Stimulated activated CD4-positive, alpha-beta T cell treated with anti-CD3 and anti-CD28 coated beads, Interleukin-1b, Interleukin-23, amount 100 ng/mL, for 1 hour (primary cell): ENCODE measurements at places on chromosomes 7 and 10.

GRCh38 chr10:114395366-114396022, 8.8 kb downstream of the AFAP1L2 start:
- no peak for DNase-seq

- no peak for DNase-seq
Observed at GRCh38 chr7:86644282-86645224, 844 bp downstream of the GRM3 start.

DNA sequence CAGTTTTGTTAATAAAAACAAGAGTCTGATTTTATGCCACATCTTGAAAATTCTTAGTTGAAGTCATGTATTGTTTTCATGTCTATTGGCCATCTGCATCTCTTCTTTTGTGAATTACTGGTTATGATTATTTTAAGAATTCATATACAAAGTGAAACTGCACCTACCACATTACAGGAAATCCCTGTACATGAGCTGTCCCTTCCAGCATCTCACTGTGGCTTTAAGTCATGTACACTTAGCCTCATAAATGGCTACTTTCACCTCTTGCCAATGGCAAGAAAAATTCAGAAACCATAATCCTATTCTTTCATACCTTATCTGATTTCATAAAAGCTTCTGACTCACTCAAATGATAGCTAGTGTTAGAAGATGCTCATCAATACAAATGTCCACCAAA, 48.6 kb downstream of the CRTAC1 start:
- DNase-seq = no peak

GRCh38 chr10:99938563-99938962, 71.2 kb downstream of the DNMBP start:
- DNase-seq = no peak

GRCh38 chr7:80641548-80641947, 3.1 kb downstream of the CD36 start:
- no peak for DNase-seq

DNA sequence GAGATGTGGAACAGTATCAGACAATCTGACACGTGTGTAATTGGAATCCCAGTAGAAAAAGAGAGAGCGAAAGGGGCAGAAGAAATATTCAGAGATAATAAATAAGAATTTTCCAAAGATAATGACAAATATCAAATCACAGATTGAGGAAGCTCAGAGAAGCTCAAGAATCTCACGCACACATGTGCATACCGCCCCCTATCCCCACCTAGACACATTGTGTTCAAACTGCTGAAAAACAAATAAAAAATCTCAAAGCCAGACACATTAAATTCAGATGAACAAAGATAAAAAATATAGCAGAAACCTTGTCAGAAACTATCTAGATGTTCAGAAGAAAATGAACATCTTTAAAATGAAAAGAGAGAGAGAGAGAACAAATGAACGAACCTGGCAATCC, 17.2 kb downstream of the SFR1 start:
- DNase-seq = no peak

DNA sequence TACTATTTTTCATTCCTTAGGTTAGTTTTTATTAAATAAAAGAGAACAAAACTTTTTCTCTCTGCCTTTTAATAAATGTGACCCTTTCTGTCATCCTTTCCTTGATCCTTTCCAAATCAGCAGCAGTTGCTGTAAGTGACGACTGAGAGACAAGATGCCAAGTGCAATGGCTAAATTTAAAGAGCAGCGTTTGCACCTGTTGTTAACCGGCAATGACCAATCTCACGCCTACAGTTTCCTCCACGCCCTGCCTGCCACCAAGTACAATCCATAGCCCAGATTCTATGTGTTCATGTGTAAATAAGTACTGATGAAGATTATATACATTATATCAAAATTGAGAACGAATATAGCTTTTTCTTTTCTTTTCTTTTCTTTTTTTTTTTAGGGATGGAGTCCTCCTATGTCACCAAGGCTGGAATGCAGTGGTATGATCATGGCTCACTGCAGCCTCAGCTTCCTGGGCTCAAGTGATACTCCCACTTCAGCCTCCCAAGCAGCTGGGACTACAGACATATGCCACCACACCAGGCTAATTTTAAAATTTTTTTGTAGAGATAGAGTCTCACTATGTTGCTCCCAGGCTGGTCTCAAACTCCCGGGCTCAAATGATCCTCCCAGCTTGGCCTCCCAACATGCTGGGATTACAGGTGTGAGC, 6.5 kb upstream of the MCU start:
- DNase-seq = no peak

DNA sequence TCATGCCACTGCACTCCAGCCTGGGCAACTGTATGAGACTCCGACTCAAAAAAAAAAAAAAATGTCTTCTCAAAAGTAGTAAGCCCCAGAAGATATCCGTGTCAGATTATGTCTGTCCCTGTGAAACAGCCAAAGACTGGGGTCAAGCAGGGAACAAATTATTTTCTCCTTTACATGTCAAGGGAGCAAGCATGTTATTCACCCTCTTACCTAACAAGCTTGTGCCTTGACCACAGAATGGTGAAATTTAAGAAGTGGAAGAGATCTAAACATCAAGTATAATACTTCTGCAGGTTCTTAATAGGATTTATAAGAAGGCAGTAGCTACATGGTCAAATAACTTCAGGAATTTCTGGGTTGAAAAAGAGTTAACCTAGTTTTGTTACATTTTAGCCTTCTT, 187.9 kb downstream of the ZNF365 start:
- no peak for DNase-seq

GRCh38 chr10:132187430-132188138, 836 bp downstream of the DPYSL4 start:
- DNase-seq = no peak

DNA sequence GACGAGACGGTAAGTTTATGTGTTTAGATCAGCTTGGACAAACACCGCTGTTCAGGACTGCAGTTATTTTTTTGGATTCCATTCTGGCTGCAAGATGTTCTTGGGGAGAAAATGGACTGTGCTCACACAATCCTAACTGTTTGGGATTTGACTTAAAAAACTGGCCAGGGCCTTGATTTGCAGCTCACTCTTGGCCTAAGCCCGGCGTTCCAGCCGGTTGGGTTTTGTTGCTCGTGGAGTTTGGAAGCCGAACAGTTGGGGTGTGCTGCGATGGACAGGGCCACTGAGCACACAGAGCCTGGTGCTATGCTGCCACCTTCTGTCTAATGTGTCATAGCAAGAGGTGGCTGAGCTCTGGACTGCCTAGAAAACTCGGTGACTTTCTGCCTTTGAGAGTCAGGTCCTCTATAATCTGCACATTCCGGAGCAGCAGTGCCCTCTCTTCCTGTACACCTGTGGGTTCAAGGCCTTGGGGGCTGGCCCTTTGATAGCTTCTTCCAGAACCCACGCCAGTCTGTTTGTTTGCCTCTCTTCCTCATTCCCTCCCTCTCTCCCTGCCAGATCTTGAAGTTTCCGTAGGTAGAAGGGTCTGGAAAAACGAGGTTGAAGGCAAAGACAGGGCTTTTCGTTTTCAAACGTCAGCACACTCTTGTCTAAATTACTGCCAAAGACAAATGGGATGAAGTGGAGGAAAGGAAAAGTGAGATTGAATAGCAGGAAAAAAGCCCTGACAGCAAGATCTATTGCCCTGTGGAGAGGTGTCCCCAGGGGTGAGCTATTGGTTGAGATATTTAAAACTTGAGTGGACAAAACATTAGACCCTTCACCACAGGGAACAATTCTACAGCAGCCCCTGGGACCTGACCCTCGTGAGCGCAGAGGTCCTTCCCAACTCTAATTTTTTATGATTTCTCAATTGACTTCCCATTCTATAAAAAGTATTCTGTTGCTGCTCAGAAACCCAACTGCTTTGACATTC, 167.5 kb upstream of the HABP2 start:
- peak; percentile 3 for DNase-seq

DNA sequence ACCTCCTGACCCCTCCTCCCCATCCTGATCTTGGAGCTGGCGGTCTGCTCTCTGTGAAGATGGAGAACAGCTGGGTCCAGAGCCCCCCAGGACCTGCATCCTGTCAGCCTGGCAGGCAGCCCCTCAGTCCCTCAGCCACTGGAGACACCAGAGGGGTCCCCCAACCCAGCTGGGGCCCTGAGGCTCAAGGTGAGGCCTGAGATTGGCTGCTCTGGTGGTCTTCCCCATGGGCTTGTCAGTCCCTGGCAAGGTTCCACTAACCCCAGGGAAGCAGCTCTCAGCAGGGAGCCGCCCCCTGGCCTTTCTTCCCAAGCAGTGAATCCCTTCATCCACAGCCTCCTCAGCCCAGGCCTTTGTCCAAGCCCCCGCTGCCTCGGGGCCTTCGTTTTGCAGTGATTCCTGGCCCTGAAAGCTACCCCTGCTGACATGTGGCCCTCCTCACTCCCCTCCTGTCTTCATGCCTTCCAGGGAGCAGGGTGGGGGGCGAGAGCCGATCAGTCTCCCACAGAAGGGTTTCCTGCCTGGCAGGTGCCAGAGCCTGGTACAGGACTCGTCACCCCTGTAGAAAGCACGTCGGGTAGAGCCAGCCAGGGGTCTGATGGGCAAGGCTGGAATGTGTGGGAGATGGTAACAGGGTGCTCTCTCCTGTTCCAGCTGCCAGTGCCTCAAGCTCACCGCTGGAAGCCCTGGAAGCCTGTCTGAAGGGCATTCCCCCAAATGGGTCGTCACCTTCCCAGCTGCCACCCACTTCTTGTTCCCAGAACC, 48.5 kb downstream of the ZNF467 start:
- no peak for DNase-seq

DNA sequence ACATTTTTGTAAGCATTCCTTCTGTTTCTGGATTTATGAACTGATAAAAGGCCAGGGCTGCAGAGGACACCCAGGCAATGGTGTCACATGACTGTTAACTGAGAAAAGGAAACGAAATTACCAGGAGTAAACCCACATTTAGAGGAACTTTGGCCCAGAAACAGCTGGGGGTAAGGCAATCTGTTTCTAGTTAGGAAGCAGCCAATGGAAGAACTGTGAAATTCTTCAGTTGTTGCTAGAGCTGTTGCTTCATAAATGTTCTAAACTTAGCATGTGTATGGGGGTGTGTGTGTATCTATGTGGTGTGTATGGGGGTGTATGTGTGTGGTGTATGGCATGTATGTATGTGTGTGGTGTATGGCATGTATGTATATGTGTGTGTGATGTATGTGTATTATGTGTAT, 11.8 kb upstream of the PDCD4 start:
- DNase-seq = no peak

GRCh38 chr10:50992972-50993766, 81.1 kb upstream of the PRKG1 start:
- DNase-seq = no peak

DNA sequence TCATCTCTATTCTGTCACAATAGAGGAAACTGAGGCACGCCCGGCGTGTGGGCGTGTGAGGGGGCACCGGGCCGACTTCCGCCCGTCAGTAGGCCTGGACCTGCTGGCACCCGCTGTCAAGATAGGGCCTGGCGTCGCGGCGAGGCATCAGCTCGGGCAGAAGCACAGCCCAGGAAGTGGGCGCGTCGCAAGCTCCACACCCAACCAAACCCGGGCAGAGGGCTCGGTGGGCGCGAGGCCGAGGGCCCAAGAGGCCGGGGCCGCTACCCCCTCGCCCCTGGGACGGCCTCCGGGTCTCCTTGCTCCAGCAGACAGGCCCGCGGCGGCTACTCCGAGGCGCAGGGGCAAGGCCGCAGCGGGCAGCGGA, 91.2 kb downstream of the SPAG6 start:
- DNase-seq = no peak

- no peak for DNase-seq
Observed at GRCh38 chr7:127878791-127879190, 152.4 kb downstream of the LRRC4 start.

- no peak for DNase-seq
Observed at GRCh38 chr7:156722043-156722826, 81.7 kb downstream of the RNF32 start.

DNA sequence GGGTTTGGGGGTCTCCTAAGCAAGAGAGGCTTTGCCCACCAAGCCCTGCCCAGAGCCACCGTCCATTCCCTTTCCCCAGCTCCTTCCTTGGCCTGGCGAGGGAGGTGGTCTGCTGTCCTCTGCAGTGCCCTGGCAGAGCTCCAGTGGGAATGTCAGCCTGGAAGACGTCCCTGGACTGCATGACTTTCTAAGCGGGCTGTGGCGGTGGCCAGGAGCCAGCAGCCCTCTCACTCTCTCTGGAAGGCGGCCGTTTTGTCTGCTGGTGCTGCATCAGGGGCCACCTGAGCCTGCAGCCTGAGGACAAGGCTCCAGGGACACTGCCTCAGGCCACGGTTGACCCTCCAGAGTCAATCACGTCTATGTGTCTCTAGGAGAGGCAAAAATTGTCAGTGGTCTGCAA, 271.0 kb downstream of the SKAP2 start:
- DNase-seq = no peak

GRCh38 chr7:124257638-124258308, 224.9 kb upstream of the TMEM229A start:
- no peak for DNase-seq

GRCh38 chr10:62577666-62578291, 203.6 kb downstream of the ZNF365 start:
- no peak for DNase-seq

DNA sequence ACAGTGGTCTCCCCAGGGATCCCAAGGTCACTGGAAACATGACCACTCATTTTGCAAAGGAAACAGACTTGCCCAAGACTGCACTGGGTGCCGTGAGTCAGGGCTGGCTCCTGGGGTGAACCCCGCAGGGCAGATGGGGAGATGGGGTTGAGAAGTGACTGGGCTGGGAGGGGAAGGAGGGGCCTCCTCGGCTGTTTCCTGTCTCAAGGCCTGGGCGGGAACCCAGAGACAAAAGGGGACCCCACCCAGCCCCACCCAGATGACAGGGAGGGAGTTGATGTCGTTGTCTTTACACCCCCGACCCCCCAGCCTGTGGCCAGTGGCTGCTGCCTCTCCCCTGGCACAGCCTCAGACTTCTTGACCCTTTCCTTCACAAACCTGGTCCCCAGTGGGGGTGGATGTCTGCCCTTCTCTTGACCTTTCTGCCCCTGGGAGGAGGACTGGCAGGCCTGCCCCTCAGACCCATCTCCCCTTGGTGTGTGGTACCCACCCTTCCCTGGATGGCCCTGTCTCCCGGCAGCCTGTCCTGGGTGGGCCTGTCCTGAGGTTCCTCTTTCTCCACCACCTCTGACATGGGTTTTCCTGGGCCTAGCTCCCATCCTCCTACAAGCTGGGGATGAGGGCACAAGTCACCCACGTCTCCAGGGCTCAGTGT, 1.4 kb downstream of the MYO1G start:
- peak; percentile 41 for DNase-seq

DNA sequence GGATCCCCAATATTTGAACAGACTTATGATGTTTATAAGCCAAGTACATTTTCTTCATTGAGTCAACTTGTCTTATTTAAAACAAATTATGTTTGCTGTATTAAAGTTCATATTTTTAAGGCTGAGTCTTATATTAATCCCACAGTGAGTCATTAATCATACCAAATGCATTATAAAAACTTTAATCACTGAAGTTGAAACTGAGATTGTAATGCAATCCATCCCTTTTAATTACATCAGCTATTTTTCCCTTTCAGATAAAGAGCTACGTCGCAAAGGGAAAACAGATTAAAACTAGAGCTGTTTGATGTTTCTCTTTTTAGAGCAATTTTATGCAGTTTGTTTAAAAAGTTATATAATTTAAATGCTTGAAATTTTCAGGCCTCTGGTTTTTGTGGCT, 183.0 kb downstream of the ARID5B start:
- DNase-seq = no peak
